ENCODE measurements at places on chromosomes 2 and 18.

- no peak for DNase-seq
Measured at GRCh38 chr2:154623819-154624218, 74.7 kb upstream of the KCNJ3 start.

DNA sequence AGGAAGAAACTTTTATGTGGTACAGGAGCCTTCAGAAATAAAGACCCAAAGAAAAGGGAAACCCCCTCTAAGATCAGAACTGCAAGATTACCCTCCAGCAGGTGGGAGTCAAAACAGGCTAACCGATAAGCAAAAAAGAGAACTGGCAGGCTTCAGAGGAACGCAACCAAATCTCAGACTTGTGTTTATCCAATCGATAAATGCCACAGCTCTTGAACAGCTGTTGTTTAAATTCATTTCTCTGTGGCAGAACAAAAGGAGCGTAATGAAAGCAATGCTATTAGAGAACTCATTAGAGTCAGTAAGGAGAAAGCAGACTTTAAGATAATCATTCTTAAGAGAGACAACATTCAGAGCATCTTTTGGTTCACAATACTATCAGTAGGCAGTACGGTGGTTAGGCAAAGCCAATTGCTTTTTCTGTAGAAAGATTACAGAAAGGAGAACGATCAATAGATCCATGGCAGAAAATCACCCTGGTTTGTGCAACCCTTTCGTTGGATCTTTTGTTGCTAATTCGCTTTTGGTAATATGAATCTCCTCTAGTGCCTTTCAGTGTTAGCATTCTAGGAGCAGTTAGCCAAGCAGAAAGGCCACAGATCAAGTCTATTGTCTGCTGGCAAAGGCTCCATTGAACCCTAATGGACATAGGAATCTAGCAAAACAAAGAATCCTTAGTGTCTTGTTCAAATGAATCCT, 476.4 kb upstream of the CHST9 start:
- DNase-seq = no peak

GRCh38 chr2:47528874-47529273, 125.9 kb downstream of the MSH2 start:
- DNase-seq = no peak

- no peak for DNase-seq
Measured at GRCh38 chr18:35502052-35502451, 4.3 kb upstream of the INO80C start.

DNA sequence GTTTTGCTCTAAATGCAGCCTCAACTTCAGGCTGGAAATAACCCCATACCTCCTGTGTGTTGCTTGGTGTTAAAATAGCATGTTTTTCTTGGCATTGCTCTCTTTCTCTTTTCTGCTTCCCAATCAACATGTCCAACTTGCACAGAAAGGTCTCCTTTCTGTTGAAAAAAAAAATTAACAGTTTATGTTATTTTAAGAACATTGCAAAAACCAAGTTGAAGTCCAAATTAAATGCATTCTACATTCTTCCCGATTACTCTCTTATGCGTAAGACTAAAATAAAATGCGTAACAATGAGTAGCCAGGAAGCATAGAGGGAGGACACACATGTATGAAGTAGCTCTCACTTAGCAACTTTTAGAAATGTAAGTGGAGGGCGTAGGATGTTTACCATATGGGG, 1406.1 kb upstream of the NXPH2 start:
- DNase-seq = no peak

DNA sequence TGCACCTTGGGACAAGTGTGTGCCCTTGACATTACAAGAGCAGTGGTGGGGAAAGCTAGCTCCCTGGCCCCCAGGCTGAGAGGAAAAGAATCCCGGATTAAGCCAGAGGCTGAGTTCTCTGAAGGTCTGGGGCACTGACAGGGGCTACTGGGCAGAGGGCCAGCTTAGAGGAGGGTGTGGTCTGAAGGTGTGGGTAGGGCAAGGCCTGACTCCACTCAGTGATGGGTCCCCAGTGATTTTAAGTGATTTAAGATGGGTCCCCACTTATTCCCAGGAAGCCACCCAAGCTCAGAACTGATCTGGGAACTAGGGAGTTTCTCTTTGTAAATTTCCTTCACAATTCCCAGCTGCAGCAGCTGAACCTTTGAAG, 8.8 kb downstream of the TMEM37 start:
- DNase-seq = no peak

- no peak for DNase-seq
Measured at GRCh38 chr2:137467246-137467862, 496.9 kb upstream of the HNMT start.

All from GM04503 (cell line).